Omental fat pad (tissue), 4 donors: ENCODE measurements at places on chromosomes 4 and X. TPM values are rescaled to one million over a fixed set of nuclear protein-coding genes. Genes with fewer than 3 reads are reported as not detected.

- DNase-seq, result no peak
Observed at GRCh38 chrX:130260316-130260715, 8.4 kb downstream of the ZNF280C start.

DNA sequence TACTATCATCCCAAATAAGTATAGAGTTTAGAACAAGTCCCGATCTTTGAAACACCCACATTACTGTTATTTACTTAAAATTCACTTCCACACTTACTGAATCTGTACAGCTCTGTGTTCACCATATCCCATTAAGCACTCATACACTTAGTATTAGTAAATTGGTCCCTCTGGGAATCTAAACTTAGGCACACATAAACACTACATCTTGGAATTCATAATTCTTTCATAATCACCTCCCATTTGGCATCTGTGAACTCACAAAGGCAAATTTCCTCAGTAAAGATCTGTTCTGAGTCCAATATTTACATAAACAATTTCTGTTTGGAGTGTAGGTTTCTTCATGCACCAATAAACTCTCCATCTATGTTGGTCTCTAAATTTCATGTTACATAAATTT, 52.6 kb upstream of the PPARGC1A start:
- DNase-seq, result no peak

- DNase-seq, result no peak
Observed at GRCh38 chr4:44760142-44760898, 34.0 kb upstream of the GNPDA2 start.

UNC5C gene
- total RNA-seq, result 8.1 TPM

DNA sequence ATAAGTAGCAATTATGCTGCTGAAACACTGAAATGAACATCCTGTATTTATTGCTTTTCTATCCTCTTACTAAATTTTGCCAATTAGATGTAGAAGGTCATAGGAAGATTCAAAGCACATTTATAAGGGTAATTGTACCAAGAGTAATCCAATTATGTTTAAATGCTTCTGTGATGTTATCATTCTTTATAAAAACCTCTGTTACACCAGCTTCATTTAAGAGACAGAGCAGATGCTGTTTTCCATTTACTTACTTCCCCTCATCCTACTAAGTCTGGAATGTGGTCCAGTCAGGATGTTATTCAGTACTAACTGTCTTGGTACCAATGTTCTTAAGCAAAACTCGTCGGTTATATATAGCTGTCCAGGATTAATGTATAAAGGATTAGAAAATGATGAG, 539.6 kb downstream of the PDHA2 start:
- DNase-seq, result no peak

REPS2 gene
- total RNA-seq, result 4.8 TPM

DNA sequence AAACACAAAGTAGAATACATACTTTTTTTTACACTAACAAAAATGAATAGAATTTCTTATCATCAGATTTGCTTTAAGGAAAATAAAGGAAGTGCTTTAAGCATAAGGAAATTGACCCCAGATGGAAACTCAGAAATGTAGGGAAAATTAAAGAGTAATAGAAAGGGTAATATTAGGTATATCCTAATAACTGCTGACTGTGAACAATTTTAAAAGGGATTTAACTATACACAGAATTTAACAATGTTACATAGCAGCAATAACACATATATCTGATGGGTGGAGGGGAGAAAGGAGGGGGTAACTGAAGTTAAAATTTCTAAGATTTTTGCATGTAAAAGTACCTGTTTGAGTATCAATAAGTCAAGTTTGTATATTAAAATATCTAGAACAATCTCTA, 8.6 kb downstream of the CDKL2 start:
- DNase-seq, result no peak

- DNase-seq, result no peak
Observed at GRCh38 chr4:172892300-172892699, 276.3 kb upstream of the GALNT7 start.

LARP1B gene
- 24.7 TPM for total RNA-seq

DNA sequence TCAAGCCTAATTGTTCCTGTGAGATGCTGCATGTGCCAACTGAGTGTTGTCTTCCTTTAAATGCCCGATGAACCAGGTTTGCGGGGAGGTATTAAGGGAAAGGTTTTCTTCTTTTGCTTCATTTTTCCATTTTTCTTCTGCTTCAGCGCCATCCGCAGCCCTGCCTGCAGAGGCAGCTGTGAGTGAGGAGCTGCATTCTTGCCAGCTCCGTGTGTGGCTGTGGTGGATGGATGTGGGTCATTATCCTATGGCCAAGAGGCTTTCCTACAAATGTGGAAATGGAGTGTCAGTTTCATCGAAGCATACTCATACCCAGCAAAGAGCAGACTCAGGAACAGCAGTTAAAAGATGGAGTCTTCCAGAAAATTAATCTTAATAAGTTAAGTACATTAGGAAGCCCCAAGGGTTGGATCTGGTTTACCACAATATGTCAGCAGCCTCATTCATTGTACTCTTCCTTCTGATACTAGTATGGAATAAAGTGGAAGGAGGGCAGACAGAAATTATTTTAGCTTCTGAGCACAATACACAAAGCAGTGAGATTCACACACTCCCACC, 37.6 kb downstream of the TNIP3 start:
- no peak for DNase-seq

DNA sequence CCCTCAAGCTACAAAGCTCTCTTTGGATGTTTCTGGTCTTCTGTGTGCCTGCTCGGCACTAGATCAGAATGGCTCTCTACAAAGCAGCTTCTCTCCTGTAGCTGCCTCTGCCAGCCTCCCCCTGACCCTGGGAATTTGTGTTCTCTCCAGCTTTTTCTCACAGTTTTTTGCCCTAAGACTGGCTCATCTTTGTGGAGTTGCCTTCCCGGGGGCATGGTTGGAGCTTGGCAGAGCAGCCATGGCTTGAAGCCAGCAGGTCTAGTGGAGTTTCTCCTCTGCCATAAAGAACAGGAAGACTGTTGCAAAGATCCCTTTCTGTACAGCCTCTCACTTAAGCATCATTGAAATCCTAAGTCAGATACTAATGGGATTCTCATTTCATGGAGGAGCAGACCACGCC, 163.3 kb upstream of the MAMLD1 start:
- DNase-seq, result no peak

GRCh38 chrX:155148724-155149537, 67.3 kb upstream of the VBP1 start:
- DNase-seq, result no peak

TRAPPC11 gene
- 31.1 TPM for total RNA-seq

SPATA4 gene
- not detected for total RNA-seq

DNA sequence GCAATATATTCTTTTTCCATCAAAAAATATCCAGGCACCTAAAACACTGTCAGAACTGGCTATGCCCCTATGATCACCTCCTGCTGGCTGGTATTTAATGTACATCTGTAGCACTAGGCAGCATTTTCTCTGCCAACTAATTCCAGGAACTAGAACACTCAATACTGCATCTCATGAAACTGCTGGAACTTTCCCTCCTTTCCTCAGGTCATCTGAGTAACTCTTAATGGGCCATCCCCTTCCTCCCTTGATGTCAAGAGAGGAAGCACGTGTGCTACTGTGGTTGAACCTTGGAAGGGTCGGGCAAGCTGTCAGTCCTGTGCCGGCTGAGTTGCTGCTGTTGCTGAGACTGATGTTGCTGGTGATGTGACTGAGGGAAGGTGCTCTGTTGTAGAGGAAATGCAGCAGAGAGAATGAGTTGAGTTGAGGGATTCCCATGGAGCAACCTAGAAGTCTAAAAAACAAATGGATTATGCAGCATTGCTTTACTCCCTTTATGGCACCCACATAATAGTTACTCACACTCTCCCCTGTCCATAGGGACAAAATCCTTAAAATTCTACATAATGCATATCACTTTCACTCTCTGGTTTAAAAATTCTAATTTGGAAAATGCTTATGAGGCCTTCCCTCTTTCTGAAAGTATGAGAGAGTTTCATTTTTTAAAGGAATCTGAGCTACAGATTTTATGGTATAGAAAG, 39.5 kb downstream of the TMEM165 start:
- DNase-seq, result no peak

- DNase-seq, result no peak
Observed at GRCh38 chrX:79259073-79259689, 108.0 kb downstream of the ITM2A start.
